Natural killer cell treated with Interleukin-12 subunit alpha and Interleukin-12 subunit beta and Interleukin-15 and Interleukin-18, amount 100 ng/mL, for 72 hours (primary cell): ENCODE measurements at places on chromosomes 2 and 18.

DNA sequence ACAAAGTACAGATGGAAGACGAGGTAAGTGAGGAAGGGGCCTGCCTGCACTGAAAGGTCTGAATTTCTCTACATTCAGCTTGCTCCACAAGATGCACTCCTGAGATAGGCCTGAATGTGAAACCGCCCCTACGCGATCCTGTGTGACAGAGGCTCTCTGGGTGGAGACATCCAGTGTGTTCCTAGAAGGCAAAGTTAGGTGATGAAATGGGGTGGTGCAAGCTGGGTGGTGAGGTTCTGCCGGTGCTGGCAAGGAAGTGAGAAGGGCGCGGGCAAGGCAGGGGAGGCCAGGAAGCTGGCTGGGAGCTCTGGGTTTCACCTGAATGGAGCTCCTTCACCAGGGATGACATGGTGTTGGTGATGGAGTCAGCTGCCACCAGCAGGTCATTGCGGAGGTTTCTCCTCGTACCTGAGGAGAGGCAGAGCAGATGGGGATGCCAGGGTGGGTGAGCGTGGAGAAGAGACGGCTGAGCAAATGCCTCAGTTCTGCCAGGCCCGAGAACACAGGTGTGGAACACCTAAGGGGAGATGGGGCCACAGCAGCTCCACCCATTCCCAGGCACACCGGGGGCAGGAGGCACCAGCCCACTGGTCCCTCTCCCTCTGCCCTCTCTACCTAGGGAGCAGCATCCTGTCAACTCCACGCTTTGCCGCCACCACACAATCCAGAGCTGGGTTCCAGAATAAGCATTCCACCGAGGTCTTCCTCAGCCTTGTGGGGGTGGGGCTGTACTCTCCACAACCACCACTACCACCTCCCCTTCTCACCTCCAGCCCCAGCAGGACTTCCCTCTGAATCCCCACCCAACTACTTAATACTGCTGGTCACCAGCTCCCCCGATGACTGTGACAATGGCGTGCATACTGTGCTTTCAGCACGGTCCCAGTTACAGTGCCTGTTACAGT lies 45.5 kb upstream of the DNMT3A start:
- DNase-seq = no peak

DNA sequence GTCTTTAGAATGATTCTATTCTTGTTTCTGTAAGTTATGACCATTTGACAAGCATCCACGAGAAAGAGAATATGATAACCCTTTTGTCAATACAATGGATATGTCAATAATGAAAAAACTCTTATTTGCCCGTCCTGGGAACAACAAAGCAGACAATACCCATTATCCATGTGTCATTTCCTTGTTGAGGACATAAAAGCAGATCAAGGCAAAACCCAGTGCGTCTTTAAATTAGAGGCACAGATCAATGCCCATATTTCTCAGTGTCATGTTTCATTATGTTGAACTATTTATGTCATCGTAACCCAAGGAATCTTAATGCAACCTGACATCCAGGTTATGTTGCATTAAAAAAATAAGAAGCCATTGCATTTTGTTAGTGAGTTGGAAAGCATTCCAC lies 365.0 kb upstream of the CELF4 start:
- DNase-seq = no peak

DNA sequence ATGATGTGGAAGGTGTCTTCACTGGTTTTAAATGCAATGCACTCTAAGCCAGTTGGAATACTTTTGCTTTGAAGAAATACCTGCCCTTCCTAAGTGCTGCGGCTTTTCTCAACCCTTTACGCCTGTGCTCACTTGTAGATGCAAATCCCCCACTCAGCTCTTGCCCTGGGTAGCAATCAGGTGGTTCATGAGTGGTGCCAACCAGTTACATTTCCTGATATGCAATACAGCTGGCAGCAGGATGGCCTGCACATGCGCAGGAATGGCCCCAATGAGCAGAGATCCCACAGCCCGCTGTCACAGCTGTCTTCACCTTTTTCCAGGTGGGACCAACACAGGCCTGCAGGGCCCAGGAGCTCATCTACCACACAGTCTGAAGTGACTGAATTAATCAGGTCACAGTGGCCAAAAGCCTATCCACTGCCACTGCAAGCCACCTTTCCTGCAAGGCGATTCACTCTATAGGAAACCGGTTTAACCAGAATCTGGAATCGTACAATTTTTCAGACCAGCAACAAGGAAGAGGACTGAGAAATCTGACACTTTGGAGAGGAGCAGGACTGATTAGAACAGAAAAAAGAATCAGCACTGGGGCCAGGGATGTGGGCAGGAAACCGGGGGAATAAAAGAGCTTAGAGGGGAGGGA lies 247.8 kb downstream of the MYT1L start:
- DNase-seq = no peak

DNA sequence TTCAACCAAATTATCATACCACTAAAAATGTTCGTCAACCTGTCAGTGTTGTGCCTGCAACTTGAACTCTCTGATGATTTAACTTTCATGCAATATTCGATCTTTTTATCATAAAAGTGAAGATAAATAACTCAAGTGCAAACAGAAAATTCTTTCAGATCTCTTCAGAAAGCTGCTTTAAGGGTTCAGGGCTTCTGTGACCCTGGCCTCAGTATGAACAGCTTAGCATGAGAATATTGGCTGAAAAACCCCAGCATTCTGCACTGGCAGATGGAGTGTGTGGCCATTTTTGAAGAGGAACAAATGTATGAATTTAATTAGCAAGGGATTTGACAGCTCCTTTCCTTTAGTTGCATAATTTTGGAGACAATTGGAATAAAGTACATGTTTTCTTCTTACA lies 851.4 kb upstream of the SOX11 start:
- no peak for DNase-seq

DNA sequence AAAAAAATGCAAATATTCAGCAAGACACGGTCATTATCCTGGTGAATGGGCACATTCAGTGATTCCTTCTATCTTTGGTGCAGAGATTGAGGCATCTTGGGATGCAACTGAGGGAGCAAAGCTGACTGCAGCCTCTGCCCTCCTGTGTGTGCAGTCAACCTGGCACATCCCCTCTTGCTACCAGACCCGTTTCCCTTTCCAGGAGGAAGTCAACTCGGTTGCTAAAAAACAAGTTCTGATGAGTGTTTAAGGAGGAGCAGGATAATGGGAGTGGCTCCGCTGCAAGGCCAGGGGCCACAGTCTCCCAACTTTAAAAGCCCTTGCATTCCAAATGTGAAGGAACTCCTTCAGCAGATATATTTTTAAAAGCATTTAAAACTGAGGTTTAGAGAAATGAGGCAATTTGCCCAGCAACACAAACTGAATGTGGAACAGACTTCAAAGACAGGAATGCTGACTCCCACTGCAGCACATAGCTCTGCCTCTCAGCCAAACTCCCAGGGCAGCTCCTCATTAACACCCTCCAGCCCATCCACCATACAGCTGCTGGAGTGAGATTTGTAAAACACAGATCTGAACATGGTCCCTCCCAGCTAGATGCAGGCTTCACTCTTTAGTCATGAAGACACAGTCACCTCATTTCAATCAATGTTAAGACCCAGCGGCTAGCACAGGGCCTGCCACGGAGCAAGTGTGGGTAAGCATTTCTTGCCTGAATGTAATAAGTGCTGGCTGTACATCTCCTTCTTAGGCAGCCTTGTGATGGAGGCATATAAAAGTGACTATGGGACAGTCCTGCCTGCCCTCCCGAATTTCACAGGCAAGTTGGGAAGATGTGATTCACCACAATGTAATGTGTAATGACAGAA lies 54.3 kb downstream of the VSNL1 start:
- no peak for DNase-seq

GRCh38 chr2:188085421-188085820 lies 206.3 kb upstream of the GULP1 start:
- DNase-seq = no peak

GRCh38 chr2:147548451-147548850 lies 296.4 kb upstream of the ACVR2A start:
- no peak for DNase-seq

DNA sequence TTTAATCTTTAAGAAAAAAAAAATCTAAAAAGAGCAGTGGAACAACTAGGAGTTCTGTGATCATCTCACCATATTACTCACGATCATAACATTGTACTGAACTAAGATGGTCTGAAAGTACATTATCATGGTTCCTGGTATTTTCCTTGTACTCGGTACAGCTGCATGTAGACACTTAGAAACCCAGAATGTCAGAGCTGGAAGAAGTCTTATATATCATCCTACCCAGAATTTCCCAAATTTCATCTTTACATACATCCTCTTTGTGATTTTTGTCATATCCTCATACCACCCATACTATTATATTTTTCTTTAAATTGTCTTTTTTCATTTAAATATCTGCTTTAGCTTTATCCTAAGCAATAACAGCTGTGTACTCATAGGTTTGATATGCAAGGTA lies 12.4 kb upstream of the ST3GAL5 start:
- DNase-seq = no peak

DNA sequence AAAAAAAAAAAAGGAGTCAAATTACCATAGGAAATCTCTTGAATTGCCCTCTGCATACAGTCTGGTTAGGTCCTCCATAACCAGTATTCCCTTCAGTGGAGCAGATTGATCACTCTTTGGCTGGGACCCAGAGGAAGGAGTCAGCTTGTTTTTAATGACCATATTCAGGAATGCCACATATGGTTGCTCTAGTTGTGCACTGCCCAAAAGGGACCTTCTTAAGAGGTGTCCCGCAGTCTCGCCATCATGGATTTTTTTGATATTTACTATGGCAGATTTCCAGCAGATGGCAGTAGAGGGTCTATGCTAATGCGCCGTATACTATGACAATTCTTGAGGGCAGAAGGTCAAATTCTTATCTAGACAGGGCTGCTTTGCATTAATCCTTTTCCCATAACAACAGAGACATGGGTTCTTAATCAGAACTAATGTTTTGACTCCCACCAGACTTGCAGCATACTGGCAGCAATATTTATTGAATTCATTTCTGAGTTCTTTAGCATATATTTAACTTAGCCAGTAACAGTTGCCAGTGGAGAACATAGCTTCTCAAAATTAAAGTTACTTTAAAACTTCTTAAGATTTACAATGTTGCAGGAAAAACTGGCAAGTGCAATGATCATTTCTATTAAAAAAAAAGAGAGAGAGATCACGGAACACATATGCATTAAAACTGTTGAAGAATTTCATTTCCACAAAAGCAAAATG lies 31.8 kb upstream of the INPP4A start:
- DNase-seq = peak; percentile 68

- DNase-seq = no peak
These were observed 8.8 kb upstream of the GBX2 start for GRCh38 chr2:236176951-236177350.

DNA sequence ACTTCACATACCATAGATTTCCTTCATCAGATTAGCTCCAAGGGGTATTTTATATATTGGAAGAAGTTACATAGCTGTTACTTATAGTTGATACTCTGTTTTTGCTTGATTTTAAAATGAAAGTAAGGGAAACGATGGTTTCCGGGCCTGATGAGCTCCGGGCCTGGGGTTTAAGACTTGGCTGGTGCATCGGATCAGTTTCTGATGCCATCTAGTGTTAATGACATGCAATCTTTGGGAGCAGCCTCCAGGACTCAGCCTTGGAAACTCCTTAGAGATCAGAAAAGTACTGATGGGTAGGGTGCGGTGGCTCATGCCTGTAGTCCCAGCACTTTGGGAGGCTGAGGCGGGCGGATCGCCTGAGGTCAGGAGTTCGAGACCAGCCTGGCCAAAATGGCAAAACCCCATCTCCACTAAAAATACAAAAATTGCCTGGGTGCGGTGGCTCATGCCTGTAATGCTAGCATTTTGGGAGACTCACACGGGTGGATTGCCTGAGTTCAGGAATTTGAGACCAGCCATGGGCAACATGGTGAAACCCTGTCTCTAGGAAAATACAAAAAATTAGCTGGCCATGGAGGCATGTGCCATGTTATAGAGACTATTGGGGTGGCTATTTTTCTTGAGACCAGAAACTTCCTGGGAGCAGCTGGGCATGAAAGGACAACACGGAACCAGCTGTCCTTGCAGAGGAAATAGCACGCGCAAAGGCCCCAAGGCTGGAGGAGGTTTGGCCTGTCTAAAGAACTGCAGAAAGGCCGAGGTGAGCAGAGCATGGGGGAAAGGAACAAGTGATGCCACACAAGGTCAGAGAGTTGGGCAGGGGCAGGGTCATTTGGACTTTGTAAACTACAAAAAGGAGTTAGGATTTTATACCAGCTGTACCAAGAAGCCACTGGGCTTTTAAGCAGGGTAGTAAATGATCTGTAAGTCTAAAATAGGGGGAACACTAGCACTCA lies 46.9 kb upstream of the CNOT11 start:
- no peak for DNase-seq

DNA sequence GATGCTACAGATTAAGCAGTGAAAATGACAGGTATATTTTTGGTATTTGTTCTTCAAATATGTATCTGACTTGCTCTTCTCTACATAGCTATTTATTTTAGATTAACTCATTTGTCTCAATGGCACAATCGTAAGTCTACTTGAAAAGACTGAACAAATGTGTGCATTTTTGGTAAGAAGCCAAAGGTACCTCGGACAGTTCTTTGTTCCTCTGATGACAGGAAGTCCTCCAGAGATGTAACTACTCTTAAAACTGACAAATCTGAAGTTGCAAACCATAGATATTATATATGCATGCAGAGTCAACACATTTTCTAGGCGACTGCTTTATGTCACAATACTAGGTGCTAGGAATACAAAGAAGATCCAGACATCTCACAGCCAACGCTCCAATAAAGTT lies 36.7 kb downstream of the NDUFAF7 start:
- no peak for DNase-seq

GRCh38 chr2:71507476-71507875 lies 54.1 kb downstream of the DYSF start:
- DNase-seq = no peak

DNA sequence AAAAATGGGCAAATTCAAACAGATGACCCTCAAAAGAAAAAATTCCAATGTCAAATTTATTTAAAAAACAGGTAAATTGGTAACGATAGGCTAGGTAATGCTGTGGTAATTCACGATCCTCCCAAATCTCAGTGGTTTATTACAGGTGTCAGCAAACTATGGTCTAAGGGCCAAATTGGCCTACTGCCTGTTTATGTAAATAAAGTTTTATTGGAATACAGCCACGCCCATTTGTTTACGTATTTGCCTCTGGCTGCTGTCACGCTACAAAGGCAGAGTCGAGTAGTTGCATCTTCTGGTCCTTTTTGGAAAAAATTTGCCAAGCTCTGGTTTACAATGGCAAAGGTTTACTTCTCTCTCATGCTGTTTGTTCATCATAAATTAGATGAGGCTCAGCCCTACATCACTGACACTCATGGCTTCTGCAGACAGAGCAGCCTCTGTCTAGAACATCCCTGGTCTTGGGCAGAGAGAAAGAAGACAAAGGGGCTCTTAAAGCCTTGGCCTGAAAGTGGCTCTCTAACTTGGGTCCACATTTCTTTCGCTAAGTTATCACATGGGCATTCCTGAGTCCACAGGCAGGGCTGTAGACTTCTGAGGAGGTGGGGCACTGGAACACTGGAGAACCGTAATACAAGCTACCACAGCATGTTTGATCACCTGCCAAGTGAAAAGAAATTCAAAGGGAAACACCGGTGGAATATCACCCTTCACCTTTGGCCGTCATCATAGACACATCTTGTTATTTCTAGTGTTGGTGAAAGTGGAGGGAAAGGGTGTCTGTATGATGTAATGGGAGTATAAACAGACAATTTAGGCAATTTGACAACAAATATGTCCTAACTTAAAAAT lies 34.8 kb downstream of the SP110 start:
- no peak for DNase-seq
